Fibroblast of skin of scalp (primary cell): ENCODE measurements at places on chromosomes 4 and X.

GRCh38 chr4:184823014-184823413 lies 2.8 kb downstream of the ACSL1 start:
- no peak for DNase-seq

DNA sequence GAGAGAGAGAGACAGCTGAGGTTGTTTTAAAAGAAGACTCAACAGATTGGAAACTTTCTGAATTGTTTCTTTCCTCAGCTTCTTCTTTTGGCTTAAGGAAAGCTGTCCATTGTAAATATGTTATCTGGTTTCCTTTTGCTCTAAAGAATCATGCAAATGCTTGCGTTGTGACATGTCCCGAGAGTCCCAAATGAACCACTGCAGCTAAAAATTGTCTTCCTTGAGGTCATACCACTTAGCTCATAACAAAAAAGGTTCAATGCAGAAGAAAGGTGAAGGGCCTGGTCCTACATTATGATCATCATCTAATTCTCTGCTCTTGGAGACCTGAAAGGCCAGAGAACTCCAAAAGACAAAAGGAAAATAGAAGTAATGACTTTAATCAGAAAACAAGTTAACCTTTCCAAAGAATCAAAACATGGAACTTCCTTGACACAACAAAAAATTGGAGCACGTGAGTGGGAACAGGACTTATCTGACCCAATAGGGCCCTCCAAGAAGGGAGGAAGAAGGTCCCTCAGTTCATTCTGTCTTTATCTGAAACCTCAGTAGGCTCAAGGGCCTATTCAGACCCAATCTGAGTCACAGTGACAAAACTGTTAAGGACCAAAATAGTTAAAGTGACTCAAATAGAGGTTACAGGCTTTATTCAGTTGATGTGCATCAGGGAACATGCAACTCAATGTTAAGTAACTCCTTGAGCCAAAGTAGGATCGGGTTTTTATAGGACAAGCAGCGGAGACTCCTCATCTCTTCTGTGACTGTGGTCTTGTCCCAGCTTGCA lies 14.7 kb upstream of the VSIG1 start:
- DNase-seq = no peak

DNA sequence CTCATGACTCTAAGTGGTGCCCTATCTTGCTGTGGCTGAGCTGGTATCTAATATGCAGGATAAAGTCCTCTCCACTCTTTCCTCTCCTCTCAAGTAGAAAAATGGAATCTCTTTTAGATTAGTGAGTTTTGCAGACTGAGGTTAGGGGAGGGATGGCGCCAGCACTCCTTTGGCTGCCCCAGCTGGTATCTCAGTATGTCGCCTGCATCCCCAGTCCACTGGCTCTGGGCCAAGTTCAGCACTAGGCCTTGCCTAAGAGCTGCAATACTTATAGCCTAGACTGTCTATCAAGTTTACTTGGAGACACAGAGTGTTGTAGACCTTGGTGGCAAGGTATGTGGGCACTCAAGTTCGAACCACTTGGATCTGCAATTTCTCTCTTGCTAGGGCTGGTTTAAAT lies 351.3 kb downstream of the NAP1L3 start:
- no peak for DNase-seq

DNA sequence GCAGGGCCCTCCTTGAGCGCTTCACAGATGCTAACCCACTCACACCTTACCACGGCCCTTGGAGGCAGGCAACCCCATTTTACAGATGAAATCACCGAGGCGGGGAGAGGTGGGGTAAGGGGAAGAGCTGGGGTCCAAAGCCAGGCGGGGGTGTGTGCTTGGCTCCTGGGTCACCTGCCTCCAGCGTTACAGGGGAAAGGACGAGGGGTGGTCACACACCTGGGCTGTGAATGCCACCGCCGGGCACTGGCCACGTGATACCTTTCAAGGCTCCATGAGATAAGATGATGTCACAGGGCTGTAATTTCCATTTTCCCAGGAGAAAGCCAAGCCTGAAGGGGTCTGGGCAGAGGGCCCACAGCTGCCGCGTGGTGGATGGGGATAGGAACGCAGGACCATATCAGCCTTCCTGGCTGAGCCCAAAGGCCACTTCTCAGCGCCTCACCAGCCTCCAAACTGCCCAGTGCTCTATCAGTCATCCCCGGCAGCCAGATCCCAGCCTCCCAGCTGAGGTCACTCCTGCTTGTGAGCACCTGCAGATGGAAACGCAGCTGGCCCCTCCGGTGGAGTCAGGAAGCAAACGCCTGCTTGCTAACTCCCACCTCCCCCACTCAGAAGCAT lies 62.4 kb upstream of the CRMP1 start:
- no peak for DNase-seq

GRCh38 chrX:124228849-124229248 lies 103.6 kb upstream of the TEX13D start:
- no peak for DNase-seq

DNA sequence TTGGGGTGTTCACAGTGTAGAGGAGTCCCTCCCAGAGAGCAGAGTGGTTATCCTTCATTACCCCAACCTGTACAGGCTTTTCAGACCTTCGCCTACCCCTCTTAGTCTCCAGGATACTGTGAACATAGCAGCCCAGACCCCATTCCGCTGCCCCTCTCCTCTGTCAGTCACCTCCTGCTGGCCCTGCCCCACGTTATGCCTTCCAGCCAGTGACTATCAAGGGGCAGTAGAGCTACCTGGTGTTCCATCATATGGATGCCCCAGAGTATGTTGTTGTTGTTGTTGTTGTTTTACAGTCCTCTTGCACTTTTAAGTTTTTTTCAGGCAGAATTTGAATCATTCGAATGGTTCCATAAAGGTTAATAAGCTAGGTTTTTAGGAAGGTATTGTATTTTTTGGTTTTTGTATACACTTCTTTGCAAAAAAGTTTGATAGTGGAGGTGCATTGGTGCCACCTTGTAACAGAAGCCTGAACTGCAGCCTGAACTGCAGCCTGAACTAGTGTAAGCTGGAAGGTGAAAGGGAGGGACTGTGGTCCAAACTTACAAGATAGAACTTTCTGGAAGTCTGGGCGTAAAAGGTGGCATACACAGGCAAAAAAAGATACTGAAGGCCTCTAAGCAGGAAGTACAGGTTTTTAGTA lies 101.4 kb upstream of the RAB40AL start:
- peak; percentile 17 for DNase-seq

DNA sequence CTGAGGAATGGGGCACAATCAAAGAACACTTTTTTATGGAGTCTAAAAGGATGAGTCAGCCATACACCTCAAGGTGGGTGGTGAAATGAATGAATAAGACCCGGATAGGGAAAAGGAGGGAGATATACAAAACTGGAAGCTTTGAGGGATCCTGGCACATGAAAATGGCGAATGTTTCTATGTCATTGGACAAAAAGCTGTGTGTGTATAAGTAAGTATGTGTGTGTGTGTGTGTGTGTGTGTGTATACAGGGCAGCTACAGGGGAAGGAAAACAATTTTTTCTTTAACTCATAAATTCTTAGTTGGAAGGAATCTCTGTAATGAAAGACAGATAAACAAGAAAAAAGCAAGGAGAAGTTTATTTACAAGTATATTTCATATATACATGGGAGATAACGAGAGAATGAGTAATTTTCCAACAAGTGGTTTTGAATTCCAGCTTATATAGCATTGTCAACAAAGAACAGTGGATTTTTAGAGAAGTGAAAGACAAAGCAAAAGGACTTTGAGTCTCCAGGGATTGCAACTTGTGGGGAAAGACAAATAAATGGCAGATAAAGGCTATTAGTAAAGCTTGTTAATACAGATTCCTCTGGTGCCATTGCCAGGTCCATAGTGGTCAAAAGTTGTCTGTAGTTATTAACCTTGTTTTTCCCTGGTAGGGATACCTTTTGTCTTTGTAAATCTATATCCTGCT lies 99.7 kb downstream of the MMRN1 start:
- no peak for DNase-seq
